ENCODE measurements at places on chromosomes 16 and 17. TPM values are rescaled to one million over a fixed set of nuclear protein-coding genes. Genes with fewer than 3 reads are reported as not detected.
A peak's percentile ranks its signal among the peaks of the same experiment; 100 is the strongest.

DNA sequence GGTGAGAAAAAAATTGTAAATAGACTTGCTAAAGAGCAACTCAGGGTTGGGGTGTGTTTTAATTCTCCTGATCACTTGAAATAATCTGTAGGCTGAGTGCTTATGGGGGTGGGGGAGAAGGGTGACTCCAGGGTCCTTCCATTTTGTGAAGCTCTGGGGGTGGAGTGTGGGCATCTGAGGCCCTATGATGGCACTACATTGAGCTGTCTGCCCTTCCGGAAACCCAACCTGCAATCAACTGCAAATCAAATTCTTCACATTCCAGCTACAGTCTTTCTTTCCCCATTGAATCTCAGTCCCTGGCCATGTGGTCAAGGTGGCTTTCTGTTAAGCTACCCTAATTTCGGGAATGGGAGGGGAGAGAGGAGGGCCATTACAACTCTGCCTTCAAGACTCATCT is 6.0 kb upstream of the CDC6 start:
- DNase-seq: no peak

- DNase-seq: peak; percentile 59
Observed at GRCh38 chr17:50356418-50356817, 10.5 kb downstream of the XYLT2 start.

DNA sequence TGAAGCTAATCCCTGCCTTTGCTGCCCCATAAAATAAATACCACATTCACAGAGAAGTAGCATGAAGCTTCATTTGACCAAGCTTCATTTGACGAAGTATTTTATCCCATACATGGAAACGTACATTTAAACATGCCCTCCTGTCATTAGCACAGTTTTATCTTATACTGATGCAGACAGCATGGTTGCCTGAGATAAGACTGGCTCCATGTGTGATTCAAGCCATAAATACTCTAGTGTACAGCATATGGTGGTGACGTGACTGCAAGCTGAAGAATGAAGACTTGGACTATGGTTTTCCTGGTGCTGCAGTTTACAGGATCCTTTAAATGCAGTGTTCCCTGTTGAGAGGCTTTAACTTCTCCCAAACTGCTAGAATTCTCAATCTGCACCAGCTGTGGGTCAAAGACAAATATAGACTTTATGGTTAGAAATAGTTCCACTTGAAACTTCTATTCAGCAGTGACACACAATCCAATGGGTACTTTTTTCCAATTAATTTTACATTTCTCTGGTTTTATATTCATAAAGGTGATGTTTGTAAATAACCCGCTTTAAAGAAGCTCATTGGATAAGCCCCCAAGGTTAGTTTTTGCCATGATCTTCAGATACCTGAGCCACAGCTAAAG is 64.9 kb downstream of the CYB561 start:
- DNase-seq: no peak

DNA sequence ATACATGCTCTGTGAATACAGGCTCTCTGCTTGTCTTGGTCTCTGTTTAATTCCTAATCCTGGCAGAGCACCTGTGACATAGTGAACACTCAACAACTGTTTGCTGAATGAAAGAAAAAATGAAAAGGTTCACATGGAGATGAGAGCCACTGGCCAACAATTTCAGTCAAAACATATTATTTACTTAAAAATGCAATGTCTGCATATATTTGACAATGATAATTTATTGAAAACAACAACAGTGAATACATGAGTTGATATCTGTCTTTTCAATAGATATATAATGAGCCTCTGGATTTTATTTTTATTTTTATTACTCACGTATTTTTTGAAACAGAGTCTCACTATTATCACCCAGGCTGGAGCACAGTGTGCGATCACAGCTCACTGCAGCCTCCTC is 136.6 kb downstream of the CDH13 start:
- no peak for DNase-seq

DNA sequence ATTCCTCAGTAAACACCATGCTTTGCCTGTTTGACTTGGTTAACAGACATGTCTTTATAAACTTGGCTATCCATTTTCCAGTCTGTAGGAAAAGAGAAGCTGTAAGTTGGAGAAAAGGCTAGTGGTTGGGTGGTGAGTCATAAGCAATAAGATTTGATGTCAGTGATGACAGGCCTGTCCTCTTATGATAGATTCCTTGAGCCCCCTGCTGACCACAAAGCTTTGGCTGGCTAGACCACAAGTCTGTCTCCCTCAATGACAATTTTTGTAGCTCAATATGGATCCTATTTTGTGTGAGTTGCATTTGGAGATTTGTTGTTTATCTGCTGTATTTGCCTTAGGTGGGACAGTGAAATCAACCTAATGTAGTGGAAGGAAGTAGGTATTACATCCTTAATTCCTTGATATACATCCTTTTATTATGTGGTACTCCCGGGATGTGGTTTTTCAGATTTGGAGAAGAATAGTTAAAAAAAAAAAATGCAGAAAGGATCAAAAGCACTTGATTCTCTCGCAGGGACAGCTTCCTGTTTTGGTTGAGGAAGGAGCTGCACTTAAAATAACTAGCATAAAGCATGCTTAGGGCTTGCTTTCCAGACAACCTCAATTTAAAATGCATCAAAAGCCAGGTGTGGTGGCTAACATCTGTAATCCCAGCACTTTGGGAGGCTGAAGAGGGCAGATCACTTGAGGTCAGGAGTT is 67.4 kb downstream of the SIAH1 start:
- no peak for DNase-seq

GRCh38 chr17:35313875-35314409 is 59.5 kb downstream of the SLFN11 start:
- peak; percentile 85 for DNase-seq

DNA sequence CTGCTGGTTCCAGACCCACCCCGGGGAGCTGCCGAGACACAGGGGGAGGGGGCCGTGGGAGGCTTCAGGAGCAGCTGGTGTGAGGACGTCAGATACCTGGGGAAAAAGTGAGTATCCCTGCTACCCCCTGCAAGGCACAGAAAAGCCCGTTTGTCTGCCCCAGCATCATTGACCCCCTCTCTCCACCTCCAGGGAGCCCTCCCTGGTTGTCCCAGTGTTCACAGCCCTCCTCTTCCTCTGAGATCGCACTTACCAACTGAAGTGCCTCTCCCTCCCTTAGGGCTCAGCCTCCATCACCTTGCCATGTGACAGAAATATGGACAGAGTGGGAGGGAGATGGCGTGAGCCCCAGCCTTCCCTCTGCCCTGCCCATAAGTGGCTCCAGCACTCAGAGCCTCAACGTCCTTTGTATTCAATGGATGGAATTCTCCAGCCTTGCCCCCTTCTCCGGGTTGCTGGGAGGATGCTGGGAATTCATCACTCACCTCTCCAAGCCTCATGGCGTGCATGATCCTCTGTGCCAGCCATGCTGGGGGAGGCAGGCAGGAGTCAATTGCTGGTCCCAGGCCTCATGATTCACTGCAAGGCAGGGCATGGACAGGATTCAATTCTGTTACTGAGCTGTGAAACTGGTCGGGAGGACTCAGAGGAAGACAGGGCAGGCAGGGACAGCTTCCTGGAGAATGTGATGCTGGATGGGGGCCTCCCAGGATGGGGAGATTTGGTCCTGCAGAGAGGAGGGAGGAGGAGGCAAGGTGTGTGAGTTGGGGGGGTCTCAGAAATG is 14.6 kb downstream of the SPNS3 start:
- DNase-seq: no peak

DNA sequence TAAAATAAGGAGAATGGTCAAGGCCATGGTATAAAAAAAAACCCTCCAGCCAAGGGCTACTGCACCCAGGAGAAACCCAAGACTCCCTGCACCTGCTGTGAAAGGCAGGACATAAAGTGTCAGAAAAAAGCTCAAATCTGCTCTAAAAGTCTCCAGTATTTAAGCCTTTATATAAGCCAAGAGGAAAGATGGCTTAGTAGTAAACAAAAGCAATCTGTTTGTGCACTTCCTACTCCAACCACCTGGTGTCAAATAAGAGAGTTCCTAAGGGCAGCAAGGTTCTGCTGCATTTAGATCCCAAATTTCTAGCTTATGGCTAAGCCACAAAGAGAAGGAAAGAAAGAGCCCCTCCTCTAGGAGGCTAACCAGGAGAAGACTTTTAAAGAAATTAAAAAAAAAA is 20.6 kb downstream of the ACSM1 start:
- no peak for DNase-seq

DNA sequence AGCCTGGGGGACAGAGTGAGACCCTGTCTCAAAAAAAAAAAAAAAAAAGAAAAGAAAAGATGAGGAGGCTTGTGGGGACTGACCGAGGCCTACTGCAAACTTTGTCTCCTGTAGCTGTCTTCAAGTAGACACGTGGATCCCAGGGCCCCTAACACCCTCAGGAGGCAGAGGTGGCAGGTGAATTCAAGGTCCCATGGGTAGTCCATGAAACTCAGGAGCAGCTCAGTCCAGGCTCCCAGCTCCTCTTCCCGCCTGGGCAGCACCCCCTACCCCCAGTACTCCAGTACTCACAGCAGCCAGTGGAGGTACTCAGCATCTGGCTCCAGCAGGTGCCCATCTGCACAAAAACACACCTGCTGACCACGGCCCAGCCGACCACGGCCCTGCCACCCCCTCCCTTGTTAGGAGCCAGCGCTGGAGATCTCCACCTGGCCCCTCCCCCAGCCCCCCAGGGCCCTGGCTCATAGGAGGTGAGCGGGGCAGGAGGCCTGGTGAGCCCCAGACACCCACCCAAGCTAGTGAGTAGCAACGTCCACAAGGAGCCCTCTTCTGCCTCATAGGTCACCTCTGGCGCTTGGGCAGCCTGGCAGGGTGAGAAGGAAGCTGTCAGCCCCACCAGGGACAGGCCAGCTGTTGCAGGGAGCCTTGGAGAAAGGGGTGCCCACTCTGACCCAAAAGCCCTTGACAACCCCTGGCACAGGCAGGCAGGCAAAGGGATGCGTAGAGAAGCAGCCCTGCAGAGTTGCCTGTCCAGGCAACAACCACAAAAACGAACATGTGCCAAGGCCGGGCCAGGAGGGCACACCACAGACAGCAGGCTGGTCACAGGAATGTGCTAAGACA is 3.8 kb downstream of the MRPL38 start:
- peak; percentile 77 for DNase-seq

Gene PMFBP1
- total RNA-seq: 2.4 TPM

Gene LHX1
- total RNA-seq: not detected

Gene TSEN54
- total RNA-seq: 44.0 TPM

Gene CCL14
- total RNA-seq: 345 TPM

Gene TRIM72
- not detected for total RNA-seq

Gene ARHGAP44
- 1.7 TPM for total RNA-seq
